Pulmonary artery endothelial cell (primary cell): ENCODE measurements at places on chromosomes 16 and 17. TPM values are rescaled to one million over a fixed set of nuclear protein-coding genes. Genes with fewer than 3 reads are reported as not detected.

- peak; percentile 90 for DNase-seq
Measured at GRCh38 chr17:68981288-68981687, 26.1 kb upstream of the ABCA8 start.

DNA sequence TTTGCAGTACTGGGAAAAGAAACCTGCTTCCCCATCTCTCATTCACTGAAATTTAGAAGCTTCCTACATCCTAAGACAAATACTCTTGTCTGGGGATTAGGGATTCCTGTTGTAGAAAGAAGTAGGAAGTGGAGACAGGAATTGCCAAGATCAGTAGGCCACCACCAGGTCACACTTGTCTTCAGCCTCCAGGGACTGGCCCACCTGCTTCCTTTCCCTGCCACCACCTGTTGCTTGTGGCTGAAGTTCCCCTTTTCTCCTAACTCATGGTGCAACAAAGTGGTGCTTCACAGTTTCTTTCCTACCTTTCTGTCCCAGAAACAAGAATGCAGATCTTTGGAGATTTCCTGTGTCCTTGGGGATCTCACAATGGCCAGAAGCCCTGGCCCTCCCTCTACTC lies 82.4 kb downstream of the WNT3 start:
- DNase-seq, result no peak

DNA sequence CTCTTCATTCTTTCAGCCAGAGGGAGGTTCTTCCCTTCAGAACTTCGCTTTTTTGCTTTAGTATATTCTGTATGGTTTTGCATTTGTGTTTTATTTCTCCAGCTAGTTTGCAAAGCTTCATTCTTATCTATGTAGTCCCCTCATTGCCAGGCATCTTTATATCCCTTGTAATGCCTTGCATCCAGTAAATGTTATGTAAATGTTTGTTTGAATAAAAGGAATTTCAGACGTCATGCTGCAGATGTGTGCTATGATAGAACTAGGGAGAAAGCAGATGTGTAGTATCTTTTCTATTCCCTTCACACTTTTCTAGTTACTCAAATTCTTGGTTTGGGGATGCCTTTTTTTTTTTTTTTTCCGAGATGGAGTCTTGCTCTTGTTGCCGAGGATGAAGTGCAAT lies 62.6 kb upstream of the RASL10B start:
- no peak for DNase-seq

Gene ULK2
- total RNA-seq, result 12.8 and 23.1 TPM in 2 replicates

Gene ASPA
- total RNA-seq, result not detected in 2 replicates

DNA sequence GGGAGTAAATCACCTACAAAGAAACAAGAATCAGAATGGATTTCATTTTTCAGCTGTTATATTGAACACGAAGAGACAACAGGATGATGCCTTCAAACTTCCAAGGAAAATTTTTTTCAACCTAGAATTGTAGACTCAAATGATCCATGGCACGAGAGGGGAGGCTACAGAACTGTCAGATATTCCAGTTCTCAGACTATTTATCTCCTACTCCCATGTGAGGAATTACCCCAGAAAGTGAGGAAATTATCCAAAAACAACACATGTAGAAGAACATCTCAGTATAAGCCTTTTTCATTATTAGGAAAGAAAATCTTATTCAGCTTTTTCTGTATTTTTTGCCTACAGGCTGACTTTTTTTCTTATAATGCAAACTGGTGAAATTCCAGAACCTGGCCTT lies 5.5 kb upstream of the ASGR2 start:
- no peak for DNase-seq

GRCh38 chr16:88300463-88300835 lies 82.3 kb upstream of the ZNF469 start:
- no peak for DNase-seq

DNA sequence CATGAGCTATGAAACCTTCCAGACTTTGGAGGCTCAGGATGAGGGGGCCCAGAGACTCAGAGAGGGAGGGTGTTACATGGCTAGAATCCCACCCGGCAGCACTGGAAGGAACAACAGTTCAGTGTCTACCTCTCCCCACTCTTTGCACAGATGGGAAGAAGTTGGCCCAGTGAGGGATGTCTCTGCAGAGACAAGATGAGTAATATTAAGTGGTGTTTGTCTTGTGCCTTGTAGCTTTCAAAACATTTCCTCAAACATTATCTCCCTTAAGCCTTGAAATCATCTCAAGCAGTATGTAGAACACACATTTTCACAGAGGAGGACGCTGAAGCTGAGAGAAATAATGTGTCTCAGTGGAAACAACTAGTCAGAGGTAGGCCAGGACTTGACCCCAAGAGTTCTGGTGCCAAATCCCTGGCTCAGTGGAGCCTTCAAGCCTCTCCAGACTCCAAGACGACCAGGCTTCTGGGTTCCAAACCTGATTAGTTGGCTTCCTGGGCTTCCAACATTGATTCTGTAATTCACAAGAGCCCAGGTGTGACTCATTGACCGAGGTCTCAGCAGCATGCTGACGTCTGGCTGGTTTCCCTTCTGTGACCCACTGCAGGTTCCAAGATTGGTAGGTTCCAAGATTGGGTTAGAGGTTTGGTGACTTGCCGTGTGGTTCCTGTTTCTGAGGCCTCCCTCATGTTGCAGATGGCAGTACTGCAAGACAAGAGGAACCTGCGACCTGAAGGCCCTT lies 7.4 kb downstream of the RNF112 start:
- DNase-seq, result peak; percentile 5

DNA sequence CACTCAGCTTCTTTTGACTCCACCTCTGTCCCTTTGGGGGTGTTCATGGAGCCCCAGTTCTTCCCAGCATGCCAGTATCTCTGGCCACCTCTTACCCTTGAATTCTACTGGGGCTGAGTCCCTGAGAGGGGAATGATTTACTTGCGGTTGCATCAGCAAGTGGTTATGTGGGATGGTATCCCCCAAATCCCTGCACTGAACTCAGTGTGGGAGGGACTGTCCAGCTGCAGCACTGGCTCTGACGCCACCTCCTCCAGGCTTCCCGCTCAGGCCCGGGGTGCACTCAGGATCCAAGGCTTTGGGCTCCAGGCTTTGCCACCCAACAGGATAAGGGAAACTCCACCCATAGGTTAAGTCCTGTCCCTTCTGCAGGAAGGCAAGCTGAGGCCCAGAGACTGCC lies 21.1 kb upstream of the BRD7 start:
- DNase-seq, result no peak

- DNase-seq, result no peak
Measured at GRCh38 chr16:3920206-3920605, 39.7 kb upstream of the CREBBP start.

DNA sequence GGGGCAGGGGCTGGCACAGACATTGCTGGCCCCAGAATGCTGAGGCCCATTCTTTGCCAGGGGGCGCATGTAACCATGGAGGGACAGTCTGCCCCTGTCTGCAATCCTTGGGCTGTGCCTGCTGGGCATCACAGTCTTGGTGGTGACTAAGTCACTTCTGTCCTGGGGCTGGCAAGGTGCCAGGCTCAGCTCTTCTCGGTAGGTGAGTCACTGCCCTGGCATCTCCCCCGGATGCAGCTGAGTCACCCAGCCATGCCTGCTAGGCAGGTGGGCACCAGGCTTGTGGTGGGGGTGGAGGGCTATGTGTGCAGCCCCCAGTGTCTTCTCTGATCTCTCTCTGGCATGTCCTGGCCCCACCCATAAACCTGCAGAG lies 5.6 kb downstream of the RARA start:
- peak; percentile 88 for DNase-seq
